ENCODE measurements at places on chromosomes 11 and 22. TPM values are rescaled to one million over a fixed set of nuclear protein-coding genes. Genes with fewer than 3 reads are reported as not detected.

Gene CSRP3
- 816 TPM for polyA plus RNA-seq

Gene TBC1D10A
- 7.1 TPM for polyA plus RNA-seq

Gene OR51B5
- 0.15 TPM for polyA plus RNA-seq

Gene ENTHD1
- not detected for polyA plus RNA-seq

GRCh38 chr22:45008751-45009605 is 827 bp downstream of the PHF21B start:
- DNase-seq: no peak

GRCh38 chr11:120147094-120147949 is 9.4 kb upstream of the TRIM29 start:
- no peak for DNase-seq

DNA sequence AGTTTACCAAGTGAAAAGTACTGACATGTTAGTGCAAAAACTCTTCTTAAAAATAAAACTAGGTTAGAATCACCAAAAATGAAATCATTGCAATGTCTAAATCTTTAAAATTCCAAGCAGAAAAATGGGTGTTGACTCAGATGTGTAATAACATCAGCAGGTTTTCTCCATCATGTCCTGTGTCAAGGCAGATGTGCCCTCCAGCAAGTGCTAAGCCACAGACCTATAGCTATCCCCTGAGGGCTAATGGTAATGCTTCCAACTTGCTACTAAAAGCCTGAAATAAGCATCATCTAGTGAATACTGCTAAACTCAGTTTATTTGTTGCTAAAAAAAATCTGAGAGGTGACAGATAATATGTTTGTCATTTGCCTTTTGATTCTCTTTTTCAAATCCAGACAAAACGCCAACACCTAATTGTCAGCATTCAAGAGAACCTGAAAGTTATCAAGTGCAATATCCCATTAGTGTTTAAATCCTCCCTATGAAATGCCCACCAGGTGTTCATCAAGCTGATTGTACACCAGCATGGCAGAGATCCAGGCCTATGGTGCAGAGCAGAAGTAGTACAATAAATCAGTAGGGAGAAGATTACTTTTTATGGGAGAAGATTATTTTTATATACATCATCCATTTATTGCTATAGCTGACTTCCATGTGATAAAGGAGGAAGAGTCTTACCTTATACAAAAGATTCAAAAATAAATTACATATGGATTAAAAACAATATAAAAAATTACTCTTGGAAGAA is 55.1 kb upstream of the SYT9 start:
- no peak for DNase-seq
